PC-3 (cell line): ENCODE measurements at places on chromosomes 3 and 15. TPM values are rescaled to one million over a fixed set of nuclear protein-coding genes. Genes with fewer than 3 reads are reported as not detected.
A peak's percentile ranks its signal among the peaks of the same experiment; 100 is the strongest.

Gene TUSC2
- total RNA-seq = 143 and 156 TPM in 2 replicates

DNA sequence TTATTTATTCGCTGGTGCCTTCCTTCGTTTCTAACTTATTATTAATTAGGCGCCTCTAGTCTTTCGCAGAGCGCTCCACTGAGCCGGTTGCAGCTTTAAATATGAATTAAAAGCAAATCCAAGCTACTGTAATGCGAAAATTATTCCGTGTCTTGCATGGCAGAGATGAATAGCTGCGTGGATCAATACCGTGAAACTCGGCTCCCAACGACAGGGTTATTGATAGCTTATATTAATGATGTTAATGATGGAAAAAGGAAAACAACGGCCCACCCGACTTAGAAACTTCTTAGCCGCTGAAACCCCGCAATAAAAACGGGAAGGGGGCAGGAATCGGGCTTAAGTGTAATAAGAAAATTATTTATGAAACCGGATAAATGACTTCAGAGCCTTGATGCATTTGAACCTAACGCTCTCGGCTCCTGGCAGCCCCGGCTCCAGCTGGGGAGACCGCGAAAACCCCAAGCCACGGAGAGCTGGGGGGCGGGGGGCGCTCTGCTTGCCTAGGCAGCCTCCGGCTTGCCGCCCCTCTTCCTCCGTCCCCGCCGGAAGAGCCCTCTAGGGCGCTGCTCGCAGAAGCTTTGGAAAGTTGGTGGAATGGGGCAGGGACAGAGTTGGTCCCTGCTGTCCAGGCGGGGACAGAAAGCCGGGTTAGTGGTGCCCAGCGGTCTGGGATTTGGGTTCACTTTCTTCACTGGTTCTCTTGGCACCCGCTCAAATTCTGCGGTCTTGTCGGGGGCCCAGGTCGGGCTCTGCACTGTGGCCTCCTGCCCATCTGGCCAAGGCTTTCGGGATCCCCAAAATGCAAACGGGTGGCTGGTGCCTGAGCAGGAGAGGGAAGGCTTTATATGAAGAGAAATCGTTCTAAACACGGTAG, 7.7 kb upstream of the ONECUT1 start:
- no peak for DNase-seq

- no peak for DNase-seq
Measured at GRCh38 chr15:77059786-77060361, 11.0 kb downstream of the TSPAN3 start.

DNA sequence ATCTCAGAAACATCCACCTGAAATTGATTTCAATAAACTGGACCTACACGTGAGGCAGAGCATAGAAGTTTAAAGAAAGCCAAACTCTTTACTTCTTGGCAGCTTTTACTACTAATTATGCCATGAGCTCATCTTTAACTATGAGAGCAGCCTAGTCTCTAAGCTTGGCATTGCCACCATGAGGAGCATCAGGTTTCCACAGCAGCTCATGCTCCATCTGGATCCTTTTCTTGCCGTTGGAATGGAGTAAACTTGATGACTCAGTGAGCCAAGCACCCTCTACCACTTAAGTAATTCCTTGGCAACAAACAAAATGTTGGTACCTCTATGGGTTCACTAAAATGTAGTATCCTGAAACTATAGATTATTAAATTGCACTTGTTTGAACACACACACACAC, 583.2 kb downstream of the EPHA3 start:
- DNase-seq = peak; percentile 42

DNA sequence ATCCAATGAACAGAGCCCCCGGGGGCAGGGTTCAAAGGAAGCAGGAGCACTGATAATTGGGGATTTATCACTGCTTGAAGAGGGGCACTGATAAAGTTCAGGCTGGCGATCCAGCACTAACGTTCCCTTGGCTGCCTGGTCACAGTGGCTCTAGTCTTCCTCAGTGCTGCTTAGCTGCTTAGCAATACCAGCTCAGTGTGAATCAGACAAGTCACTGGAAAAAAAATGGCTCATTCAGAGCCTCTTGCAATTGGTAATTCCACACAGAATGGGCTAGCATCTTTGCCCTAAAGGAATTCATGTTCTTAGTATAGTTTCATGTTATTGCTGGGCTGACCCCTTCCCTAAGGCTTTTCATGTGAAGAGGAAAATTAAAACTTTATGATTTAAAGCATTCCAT, 95.7 kb upstream of the SLC2A2 start:
- no peak for DNase-seq

DNA sequence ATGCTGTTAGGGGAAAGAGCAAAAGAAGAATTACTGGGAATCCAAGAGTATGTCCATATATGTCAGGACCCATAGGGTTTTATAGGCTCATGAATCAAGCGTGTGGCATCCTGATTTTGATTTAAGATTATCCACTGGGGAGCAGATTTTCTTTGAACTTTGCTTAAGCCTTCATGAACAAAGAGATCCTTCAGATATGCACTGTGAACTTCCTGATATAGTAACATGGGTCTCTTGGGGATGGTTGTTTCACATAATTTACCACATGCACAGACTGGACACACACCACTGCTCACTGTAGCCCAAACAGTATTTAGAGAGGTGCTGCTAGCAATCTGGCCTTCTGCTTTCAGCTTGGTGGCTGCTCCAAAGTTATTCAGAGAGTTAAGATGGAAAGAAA, 200.9 kb upstream of the ZPLD1 start:
- DNase-seq = peak; percentile 78

- DNase-seq = no peak
Measured at GRCh38 chr3:134798681-134799311, 3.7 kb downstream of the EPHB1 start.

- no peak for DNase-seq
Measured at GRCh38 chr3:146781059-146781458, 175.9 kb upstream of the PLSCR5 start.

Gene CCDC13
- 0.47 TPM in 1 of 2 replicates, not detected in the other for total RNA-seq

- no peak for DNase-seq
Measured at GRCh38 chr3:115943579-115943978, 320.3 kb downstream of the GAP43 start.

Gene PLCB2
- 1.3 and 3.2 TPM in 2 replicates for total RNA-seq

Gene CASR
- not detected in 2 replicates for total RNA-seq

Gene CKMT1A
- total RNA-seq = 1.7 and 4.4 TPM in 2 replicates
